ENCODE measurements at places on chromosomes 12 and 14.

DNA sequence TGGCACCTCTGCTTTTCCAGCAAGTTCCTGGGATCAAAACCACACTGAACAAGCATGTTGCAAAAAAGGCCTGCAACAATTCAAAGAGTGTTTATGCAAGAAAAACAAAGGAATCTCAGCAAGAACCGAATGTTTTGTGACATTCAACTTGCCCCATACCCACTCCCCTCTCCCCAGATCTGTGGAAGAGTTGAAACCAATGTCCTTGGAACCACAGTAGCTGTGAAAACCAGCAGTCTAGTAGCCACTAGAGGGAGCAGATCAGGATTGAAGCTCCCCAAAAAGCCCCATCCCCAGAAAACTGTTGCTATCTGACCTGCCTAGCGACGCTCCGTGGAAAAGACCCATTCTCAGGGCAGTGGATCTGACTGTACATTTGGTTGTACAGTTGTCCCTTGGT, 27.1 kb downstream of the PRKAB1 start:
- DNase-seq, result no peak

GRCh38 chr12:109154451-109155438, 38.4 kb downstream of the ACACB start:
- peak; percentile 76 for DNase-seq

- DNase-seq, result no peak
These were observed 248.1 kb upstream of the SOX5 start for GRCh38 chr12:24197532-24197931.

- DNase-seq, result no peak
These were observed 142.6 kb upstream of the CPSF6 start for GRCh38 chr12:69096669-69097335.

DNA sequence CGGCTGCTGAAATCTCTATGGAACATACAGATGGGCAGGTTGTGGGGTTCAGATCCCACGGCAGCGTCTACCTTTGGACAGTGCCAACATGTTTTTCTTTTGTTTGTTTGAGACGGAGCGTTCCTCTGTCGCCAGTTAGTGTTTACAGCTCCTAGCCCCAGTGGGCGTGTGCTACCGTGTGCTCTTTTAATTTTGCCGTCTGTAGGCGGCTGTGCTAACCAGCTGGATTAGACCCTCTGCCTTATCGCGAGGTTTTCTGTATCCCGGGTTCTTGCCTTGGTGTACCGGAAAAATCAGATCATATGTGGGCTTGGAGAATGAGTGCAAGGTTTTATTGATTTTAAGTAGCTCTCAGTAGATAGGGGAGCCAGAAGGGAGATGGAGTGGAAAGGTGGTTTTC, 9.8 kb upstream of the GALNT6 start:
- no peak for DNase-seq

DNA sequence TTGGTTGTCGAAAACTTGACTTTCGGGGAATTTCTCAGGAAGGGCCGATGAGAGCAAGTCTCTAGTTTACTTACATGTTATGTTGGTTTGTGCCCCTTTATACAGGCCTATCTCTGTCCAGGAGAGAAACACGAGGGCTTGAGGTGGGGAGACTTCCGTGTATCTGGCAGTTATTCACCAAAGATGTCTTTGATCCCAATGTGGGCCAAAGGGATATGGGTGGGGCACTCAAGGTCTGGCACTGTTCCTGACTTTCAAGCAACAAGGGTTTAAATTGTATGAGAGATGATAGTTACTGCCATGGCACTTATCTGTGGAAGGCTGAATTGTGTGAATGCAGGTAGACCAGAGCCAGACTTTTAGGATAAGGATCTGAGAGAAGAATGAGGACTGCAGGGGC, 137.2 kb upstream of the DHRS4 start:
- no peak for DNase-seq
